Kasumi-1 (cell line): ENCODE measurements at places on chromosomes 6 and 20.

GRCh38 chr20:23773127-23773526 lies 22.4 kb upstream of the CST1 start:
- no peak for DNase-seq

GRCh38 chr6:16736856-16737775 lies 24.1 kb downstream of the ATXN1 start:
- DNase-seq: no peak

GRCh38 chr6:113104541-113104940 lies 752.6 kb upstream of the MARCKS start:
- DNase-seq: no peak

DNA sequence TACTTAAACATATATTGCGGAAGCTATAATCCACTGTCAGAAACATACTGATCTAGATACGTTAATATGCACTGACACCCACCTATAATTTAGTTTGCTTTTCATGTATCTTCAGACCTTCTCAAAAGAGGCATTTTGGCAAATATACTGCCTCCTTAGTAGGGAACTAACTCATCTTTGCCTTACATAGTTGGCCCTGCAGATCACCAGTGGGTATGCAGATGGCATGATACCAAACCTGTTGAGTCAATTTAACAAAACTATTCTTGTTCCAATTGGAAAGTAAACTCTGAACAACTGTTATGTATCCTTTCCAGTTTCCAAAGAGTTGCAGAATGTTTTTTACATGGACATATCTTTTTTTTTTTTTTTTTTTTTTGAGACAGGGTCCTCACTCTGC lies 35.6 kb upstream of the TBC1D20 start:
- no peak for DNase-seq

DNA sequence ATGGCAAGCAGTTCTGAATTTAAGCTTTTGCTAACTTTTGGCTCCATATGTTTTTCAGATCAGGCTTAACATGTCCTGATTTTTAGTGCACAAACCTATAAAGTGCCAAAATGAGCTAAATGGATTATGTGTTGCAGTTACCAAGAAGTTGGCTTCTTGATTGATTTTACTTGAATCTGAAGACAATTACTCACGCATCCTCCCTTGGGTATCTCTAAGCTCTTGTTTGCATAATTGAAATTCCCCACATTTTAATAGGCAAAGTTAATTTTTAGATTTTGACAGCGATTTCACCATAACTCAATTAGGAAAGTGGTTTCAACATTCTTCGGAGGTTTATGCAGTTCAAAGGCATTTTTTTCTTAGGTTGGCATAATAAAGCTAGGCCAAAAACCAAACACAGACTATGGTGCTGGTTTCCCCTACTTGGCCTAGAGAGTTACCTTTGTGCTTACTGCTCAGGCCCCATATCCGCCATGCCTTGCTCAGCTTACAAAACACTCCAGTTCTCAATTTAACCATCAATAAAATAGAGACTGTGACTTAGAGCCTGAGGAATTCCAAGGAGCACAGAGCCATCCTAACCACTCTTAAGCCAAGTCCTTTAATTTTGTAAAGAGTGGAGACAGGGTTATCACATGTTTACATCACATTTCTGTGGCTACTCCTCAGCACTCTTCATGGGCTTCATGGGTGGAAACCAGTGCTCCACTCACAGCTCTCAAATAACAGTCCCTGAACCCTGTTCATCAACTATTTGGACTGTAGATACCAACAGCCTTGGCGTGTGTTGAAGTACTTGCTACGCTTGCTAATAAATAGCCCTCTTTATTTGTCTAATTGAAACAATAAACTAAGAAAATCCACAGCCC lies 32.1 kb downstream of the LAMA4 start:
- no peak for DNase-seq

- no peak for DNase-seq
These were observed 131.7 kb upstream of the SLC22A16 start for GRCh38 chr6:110608151-110608550.

GRCh38 chr6:155245831-155246230 lies 18.0 kb upstream of the CLDN20 start:
- no peak for DNase-seq

- no peak for DNase-seq
These were observed 122.9 kb downstream of the IRF4 start for GRCh38 chr6:514396-514978.

DNA sequence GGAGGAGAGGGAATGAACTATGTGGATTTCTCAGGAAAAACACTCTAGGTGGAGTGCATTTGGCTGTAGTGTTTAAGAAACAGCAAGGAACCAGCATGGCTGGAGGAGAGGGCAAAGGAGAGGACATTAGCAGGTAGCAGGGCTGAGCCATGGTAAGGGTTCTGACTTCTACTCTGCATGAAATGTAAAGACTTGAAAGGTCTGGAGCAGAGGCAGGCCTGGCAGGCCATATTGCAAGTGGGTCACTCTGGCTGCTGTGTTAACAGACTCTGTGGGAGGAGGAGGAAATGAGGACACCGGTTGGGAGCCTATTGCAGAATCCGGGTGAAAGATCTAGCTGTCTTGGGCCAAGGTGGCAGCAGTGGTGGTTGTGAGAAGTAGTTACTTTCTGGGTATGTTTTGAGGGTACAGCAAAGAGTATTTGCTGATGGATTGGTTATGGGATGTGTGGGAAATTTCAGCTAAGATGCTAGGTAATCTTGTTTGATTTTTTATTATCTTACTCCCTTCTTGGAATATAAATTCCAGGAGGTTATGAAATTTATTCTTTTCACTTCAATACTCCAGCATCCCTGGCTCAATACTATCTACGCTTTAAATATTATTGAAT lies 115.9 kb upstream of the BCLAF1 start:
- peak; percentile 8 for DNase-seq

GRCh38 chr6:55568808-55569439 lies 10.1 kb downstream of the HMGCLL1 start:
- no peak for DNase-seq

- no peak for DNase-seq
These were observed 83.0 kb downstream of the PHF20 start for GRCh38 chr20:35854713-35855348.

GRCh38 chr20:2178318-2179232 lies 76.9 kb downstream of the STK35 start:
- peak; percentile 50 for DNase-seq
